SJSA1 (cell line): ENCODE measurements at places on chromosomes 1 and 21. TPM values are rescaled to one million over a fixed set of nuclear protein-coding genes. Genes with fewer than 3 reads are reported as not detected.

GRCh38 chr1:205283270-205284147 is 38.0 kb downstream of the NUAK2 start:
- peak overlapping the region; percentile 59 for H3K27ac ChIP-seq
- no peak for DNase-seq
- no peaks in the 10 kb centered on the region for H3K27me3 ChIP-seq
- H3K4me3 ChIP-seq, result no peak overlapping the region

GRCh38 chr21:46082963-46083790 is 14.7 kb upstream of the COL6A2 start:
- H3K27ac ChIP-seq, result no peak overlapping the region
- no peak overlapping the region for H3K4me3 ChIP-seq
- H3K36me3 ChIP-seq, result no peaks in the 10 kb centered on the region
- no peaks in the 10 kb centered on the region for H3K27me3 ChIP-seq

DNA sequence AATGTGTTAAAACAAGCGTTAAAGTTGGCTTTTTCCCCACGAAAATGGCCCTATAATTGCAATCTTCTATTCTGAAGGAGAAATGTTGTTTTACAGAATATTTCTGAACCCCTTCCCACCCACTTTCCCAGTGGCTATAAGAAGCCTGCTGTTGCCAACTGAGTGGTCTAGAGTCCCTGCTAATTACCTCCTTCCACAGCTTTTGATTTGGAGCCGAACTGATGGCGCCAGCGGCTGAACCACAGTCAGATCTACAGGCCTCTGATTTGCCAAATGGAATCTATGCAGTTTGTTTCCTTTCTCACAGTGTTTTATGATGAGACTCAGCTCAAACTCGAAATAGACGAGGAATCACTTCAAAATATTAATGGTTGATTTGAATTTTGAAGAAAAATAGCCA is 76.0 kb upstream of the C1orf105 start:
- peaks cover 27% of the 10 kb centered on the region for H3K4me1 ChIP-seq
- no peak for DNase-seq
- no peaks in the 10 kb centered on the region for H3K27me3 ChIP-seq
- H3K27ac ChIP-seq, result peak overlapping the region; percentile 95
- H3K4me3 ChIP-seq, result no peak overlapping the region
- no peaks in the 10 kb centered on the region for H3K36me3 ChIP-seq

Gene ZNF695
- 3.0 and 10.4 TPM in 2 replicates for total RNA-seq

Gene CCDC190
- 2.8 and 5.5 TPM in 2 replicates for total RNA-seq

DNA sequence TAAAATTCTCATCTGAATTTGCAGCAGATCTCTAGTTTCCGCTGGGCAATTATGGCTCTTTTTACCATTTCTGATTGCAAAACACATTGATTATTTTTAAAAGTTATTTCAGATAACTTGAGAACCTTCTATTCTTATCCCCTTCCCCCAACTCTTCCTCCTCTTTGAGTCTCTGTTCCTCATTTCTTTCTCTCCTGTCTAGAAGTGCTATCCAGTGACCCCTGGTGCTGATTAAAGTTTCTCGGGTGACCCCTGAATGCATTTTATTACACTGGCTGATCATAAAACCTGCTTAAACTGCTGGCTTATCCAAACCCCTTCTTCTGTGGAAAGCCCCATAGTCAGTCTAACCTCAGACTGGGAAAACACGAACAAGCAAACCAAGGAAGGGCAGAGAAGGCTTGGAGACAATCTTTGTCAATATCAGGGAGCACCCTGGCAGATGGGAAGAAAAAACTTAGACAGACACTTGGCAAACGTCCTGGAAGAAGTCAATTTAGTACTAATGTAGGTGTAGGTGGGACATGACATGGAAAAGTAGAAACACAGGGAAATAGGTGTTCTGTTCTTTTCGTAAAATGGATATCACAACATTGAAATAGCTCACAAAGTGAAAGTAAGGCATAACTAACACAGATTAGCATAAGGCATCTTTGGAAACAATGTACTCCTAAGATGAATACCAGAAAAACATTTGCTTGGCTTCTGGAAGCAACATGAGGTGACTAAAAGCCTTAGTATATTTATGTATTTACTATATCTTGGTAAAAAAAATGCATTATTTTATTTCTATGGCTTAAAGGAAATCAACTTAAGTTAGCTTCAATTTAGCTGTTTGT is 61.4 kb downstream of the GORAB start:
- no peak for DNase-seq
- H3K27ac ChIP-seq, result no peak overlapping the region
- no peak overlapping the region for H3K4me3 ChIP-seq
- no peaks in the 10 kb centered on the region for H3K36me3 ChIP-seq

Gene FAM151A
- not detected in 2 replicates for total RNA-seq

- H3K36me3 ChIP-seq, result no peaks in the 10 kb centered on the region
- no peak overlapping the region for H3K27ac ChIP-seq
- H3K4me1 ChIP-seq, result peaks cover 27% of the 10 kb centered on the region
- DNase-seq, result no peak
These were observed 209.5 kb downstream of the FOXD2 start for GRCh38 chr1:47647327-47647845.

Gene INSRR
- total RNA-seq, result not detected in 2 replicates

DNA sequence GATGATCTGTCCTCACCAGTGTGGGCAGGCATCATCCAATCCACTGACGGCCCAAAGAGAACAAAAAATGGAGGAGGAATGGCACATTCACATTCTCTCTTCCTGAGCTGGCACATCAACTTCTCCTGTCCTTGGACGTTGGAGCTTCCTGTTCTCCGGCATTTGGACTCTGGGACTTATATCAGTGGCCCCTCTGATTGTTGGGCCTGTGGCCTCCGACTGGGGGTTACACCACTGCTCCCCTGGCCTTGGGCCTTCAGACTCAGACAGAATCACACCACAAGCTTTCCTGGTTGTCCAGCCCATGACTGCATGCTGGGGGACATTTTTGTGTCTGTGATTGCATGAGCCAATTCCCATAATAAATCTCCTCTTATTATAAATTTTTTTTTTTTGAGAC is 20.1 kb downstream of the IFNLR1 start:
- H3K4me1 ChIP-seq, result no peaks in the 10 kb centered on the region
- H3K36me3 ChIP-seq, result no peaks in the 10 kb centered on the region
- no peak overlapping the region for H3K4me3 ChIP-seq
- H3K27me3 ChIP-seq, result no peaks in the 10 kb centered on the region
- DNase-seq, result no peak

- peaks cover 40% of the 10 kb centered on the region for H3K4me1 ChIP-seq
- no peak overlapping the region for H3K4me3 ChIP-seq
- no peaks in the 10 kb centered on the region for H3K36me3 ChIP-seq
- H3K27me3 ChIP-seq, result no peaks in the 10 kb centered on the region
- H3K27ac ChIP-seq, result peak overlapping the region; percentile 76
These were observed 54.3 kb downstream of the PEX14 start for GRCh38 chr1:10529091-10529490.

Gene POFUT2
- 32.6 and 42.0 TPM in 2 replicates for total RNA-seq

DNA sequence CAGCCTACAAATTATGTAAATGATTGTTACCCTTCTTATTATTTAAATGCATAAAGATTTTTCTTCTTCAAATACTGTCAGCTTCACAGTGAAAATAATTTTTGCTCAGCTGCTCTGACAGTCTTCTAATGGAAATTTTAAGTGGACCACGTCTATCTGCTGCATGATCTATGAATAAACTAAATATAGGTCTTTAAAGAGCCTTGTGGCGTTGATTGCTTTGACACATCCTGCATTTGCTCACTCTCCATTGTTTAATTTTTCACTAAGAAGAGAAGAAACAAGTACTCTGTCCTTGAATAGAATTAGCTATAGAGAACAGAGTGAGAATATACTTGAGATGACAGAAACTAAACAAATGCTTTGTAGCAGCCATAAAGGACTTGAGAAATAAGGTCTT is 826.1 kb downstream of the MRPL39 start:
- DNase-seq, result no peak
- no peak overlapping the region for H3K4me3 ChIP-seq
- no peak overlapping the region for H3K27ac ChIP-seq
